Suppressor macrophage treated with lipopolysaccharide for 1 hour (primary cell): ENCODE measurements at places on chromosomes 12 and 14.
A peak's percentile ranks its signal among the peaks of the same experiment; 100 is the strongest.

GRCh38 chr14:48331421-48331820, 656.0 kb upstream of the MDGA2 start:
- DNase-seq: no peak

DNA sequence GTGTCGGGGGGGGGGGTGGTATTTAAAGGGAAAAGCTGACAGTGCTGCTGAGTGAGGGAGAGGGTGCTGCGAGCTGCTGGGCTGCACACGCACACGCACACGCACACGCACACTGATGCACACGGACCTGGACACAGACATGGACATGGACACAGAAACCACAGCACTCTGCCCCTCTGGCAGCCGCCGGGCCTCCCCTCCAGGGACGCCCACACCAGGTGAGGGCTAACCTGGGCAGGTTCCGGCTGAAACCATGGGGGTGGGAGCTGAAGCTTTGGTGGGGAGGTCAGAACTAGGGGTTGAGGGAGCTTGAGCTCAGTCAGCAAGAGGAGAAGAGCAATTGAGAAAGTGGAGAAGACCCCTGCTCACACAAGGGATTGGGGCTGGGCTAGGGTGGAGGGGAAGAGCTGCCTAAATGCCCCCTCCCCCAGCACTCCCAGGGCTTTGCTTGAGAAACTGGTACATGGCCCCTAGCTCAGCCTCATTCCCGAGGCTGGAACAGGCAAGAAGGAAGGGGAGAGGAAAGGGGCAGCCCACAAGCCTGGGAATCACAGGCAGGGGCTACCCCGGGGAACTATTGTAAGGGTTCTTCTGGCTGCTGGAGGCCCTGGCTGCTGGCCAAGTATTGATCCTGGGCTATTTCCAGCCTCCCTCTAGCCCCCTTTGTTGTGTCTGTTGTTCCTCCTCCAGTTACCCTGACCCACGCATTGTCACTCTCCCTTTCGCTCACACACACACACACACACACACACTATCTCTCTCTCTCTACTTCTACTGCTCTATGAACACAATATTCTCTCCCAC, at the start of gene REM2:
Gene REM2, plus strand, starts transcription at position 50 of the 804 bp plus-strand sequence. Its CDS starts 66 bp downstream, at position 116.
- no peak for DNase-seq

- no peak for DNase-seq
Measured at GRCh38 chr14:86619726-86620125, 1089.8 kb downstream of the FLRT2 start.

DNA sequence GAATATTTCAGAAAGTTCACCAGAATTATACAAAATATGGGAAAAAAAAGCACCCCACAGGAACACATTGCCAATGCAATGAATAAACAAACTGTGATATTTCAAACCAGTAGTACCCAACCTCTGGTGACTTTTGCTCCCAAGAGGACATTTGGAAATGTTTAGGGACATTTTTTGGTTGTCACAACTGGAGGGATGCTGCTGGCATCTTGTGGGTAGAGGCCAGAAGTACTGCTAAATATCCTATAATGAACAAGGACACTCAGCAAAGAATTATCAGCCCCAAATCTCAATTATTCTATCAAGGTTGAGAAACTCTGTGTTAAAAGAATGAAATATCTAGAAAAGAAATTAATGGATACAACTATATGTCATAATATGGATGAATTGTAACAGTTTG, 1334.4 kb upstream of the FLRT2 start:
- DNase-seq: no peak

DNA sequence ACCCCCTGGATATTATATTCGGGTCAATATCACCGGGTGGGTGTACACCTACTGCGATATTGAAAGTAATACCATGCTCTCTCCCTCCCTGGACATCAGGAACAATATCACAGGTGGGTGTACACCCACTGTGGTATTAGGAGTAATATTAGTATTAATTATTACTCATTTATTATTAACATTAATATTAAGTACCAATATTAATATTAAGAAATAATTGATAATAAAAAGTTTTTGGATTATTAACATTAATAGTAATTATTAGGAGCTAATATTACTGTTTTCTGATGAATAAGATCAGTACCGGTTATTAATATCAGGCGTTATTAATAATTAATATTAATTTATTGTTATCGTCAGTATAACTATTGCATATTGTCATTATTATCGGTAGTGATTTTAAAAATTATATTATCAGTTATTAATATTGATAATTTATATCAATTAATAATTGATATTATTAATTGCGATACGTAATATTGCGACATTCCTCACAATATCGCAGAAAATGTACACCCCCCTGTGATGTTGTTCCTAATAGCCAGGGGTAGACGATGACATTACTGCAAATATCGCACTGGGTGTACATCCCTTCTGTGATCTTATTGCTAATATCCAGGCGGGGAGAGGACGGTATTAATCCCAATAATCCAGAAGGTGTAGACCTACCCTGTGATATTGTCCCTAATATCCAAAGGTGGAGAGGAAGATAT, 17.0 kb downstream of the SMIM41 start:
- no peak for DNase-seq

- no peak for DNase-seq
Measured at GRCh38 chr14:35046751-35047536, 872 bp downstream of the FAM177A1 start.

DNA sequence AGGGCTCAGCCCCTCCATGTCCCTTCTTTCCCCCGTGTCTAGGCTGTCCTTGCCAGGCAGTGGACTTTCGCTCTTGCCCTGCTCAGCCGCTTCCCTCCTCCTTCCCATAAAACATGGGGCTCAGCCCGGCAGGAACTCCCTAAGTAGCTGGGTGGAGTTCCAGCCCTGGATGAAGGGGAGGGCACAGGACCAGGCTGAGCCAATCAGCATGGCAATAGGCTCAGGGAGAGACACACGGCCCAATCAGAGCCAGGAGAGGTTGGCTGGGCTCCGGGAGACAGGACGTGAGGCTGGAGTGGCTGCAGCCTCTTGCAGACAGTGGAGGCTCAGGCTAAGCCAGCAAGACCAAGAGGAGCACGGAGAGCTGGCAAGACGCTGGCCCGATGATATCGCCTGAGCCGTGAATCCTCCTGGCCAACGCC, 54.3 kb downstream of the GALNT9 start:
- peak; percentile 5 for DNase-seq
